ENCODE measurements at places on chromosomes 4 and X.

DNA sequence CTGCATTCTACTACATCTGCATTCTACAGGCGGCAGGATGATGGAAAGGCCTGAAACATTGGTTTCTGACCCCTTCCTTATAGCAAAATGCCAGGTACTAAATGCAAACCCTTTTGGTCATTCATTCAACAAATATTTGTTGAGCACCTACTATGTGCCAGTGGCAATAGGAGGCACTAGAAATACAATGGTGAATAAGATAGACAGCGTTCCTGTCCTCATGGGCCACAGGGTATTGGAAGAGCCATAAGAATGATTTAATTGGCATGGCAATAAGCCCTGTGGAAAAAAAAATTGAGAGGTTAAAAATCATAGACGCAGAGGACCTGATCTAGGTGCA is 17.3 kb upstream of the LAP3 start:
- no peak for DNase-seq

DNA sequence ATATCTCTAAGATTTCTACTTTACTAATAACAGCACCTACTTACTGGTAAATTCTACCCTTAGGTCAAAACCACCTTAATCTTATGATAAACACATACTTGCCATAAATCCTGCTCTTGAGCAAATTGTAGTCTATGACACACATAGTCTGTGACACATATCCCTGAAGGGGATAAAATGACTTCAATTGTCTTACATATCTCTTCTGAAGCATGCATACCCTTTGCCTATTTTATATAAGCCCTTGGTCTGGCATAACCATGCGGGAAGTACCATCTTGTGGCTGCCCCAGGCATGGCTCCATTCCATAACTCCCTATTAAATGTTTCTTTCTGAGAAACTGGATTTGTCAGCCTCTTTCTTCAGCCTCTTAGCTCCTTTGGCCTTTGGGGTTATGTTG is 248.9 kb downstream of the SLC7A11 start:
- DNase-seq: no peak

- no peak for DNase-seq
Observed at GRCh38 chr4:182103614-182104319, 139.4 kb upstream of the TENM3 start.

DNA sequence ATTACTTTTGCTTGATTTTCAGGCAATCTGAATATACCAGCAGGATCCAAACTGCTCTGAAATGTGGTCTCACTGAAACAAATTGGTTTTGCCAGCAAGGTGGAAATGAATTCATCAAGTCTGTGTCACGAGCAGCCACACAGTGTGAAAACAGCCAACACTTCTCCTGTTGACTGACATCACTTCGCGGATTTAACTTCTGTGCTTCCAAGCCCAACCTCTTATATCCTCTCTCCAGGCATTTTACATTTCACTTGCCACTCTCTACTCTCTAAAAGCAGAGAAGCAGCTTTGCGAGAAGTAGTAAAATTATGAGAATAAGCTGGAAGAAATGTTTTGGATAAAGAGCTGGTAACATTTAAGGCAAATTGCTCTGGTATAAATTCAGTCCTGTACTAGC is 106.1 kb upstream of the FRG1 start:
- DNase-seq: no peak

DNA sequence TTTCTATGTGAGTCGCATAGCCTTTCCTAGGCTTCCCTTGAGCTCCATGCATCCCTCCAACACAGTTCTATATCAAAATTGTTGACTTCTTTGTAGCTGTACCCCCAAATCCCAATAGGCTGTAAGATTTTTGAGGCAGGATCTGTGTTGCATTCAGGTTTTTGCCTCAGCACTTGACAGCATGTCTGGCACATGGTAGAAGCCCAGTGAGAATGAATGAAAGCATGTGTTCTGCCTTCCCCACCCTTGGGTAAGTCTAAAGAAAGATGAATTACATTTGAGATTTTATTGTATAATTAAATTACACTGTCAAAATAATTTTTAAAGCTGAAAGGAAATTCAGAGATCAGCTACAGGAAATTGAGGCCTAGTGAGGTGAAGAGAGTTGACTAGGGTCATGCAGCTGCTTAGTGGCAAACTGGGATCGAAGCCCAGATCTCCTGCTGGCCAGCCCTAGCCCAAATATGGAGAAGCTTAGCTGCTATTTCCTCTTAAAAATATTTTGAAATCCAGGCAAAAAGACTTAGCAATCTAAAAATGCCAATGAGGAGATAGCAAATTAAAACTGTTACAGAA is 122.5 kb downstream of the SPATA18 start:
- DNase-seq: no peak

Measured in SK-N-SH (cell line).